ENCODE measurements at places on chromosomes 1 and 21.

DNA sequence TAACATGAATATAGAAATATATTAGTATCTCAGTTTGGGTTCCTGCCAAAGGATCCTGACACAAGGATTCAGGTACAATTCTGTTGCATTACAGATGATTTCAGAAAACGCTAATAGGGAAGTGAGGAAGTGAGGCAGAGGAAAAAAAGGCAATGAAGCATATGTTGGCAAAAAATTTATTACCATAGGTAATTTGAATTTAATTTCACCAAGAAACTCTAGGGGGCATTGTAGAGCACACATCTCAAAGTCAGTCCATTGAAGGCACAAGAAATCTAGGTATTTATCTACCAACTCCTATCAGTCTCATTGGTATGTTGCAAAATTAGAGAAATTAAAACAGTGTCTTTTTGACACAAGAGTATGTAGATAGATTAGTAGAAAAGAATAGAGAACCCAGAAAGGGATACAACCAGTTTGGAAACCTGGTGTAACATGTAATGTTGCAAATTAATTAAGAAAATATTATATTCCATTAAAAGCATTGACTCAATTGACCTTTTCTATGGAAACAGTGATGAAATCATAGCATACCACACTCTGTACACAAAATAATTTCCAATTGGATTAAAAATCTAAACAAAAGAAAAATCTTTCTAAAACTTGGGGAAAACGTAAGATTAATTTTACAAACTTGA lies 104.9 kb upstream of the SNX7 start:
- DNase-seq: peak; percentile 1

GRCh38 chr1:156276966-156277381 lies 5.7 kb downstream of the SMG5 start:
- DNase-seq: no peak

DNA sequence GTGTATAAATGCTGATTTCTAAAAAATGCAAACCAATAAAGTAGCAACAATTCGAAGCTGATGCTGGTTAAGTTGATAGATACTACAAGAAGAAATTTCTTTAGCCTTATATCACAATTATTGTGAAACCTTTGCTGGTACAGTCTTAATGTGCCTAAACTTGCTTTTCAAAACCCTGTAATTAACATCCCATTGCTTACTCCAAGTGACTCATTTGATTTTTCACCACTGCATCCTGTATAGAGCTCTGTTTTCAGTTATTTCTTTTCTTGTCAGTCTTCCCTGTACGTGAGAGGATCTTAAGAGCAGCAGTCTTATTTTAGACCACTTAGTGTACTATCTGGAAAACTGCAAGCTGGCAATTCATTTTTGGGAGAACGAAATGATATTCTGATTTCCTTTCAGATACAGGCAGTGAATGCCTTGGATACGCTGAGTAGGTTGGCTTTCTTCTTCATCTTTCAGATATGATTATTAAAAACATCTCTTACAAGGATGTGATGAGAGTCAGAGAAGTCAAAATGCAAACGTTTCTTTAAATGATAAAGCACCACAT lies 210.3 kb downstream of the KCTD3 start:
- no peak for DNase-seq

- DNase-seq: no peak
Measured at GRCh38 chr1:97901017-97901658, 19.7 kb downstream of the DPYD start.

DNA sequence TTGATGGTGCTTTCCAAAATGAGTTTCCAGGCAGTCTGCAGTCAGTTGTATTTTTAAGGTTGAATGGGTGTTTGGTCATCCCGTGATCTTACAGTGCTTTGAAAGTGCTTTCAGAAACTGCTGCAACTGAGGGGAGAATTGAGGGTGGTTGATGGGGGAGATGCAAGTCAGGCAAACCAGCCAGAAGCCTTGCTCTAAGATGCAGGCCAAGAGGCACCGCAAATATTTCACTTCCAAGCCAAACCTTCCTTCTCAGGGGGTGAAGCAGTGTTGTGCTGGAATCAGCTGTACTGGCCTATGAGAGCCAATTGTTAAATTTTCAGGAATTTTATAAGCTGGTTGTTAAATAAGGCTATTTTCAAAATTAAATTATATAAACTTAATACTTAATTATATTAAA lies 151.6 kb downstream of the KCNJ6 start:
- no peak for DNase-seq

DNA sequence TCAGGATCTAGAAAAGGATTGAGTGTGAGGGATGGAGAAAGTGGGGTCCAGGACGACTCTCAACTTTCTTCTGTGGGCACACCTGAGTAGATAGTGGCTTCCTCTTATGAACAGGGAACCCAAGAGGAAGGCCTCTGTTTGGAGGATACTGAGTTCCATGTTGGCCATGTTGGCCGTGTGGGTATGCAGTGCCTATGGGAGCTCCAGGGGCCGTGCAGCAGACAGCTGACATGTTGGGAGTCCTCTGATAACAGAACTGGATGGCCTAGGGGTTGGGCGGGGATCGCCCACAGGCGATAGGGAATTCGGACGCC lies 43.0 kb downstream of the TMEM53 start:
- no peak for DNase-seq

DNA sequence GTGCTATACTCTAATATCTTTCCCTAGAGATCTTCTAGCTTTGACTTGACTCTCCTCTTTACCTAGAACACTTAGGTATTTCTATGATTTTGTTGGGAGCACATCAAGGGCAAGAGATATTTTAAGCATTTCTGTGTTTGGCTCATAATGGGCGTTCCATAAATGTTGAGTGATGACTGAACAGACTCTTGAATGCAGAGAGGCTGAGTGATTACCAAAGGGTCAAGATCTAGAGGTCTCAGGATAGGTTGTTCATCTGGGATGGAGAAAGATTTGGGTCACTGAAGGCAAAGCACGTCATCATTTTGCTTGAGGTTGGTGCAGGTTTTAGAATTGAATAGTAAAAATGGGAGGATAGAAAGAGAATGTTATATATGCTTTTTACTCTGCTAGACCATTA lies 705.4 kb upstream of the B3GALT2 start:
- no peak for DNase-seq

DNA sequence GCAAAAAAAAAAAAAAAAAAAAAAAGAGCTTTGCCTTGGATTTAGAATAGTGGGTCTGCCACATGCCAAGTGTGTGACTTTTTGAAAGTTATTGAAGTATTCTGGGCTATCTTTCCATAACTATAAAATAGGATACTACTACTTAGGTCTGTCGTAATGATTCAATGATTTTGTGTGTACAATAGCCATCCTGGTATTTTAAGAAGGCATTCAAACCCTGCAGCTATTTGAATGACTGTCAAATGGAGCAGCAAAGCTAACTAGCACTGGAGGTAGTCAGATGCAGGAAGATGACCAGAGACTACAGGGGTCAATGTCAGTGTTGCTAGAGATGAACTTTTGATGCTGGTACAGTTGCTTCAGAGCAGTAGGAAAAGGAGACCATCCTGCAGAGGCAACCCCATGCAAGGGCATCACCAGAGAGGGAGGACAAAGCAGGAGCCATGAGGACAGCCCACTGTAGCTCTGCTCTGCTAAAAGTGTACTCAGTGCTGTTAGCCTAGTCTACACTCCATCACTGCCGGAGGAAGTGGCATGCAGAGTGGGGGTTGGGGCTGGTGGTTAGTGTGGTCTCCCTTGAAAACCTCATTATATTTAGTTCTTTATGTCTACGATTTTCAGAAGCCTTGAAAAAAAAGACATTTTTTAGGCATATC lies 29.0 kb downstream of the DUSP10 start:
- peak; percentile 46 for DNase-seq

- DNase-seq: no peak
Measured at GRCh38 chr21:37546299-37546908, 179.8 kb downstream of the DYRK1A start.

- DNase-seq: no peak
Measured at GRCh38 chr1:90083995-90084394, 89.1 kb downstream of the ZNF326 start.

DNA sequence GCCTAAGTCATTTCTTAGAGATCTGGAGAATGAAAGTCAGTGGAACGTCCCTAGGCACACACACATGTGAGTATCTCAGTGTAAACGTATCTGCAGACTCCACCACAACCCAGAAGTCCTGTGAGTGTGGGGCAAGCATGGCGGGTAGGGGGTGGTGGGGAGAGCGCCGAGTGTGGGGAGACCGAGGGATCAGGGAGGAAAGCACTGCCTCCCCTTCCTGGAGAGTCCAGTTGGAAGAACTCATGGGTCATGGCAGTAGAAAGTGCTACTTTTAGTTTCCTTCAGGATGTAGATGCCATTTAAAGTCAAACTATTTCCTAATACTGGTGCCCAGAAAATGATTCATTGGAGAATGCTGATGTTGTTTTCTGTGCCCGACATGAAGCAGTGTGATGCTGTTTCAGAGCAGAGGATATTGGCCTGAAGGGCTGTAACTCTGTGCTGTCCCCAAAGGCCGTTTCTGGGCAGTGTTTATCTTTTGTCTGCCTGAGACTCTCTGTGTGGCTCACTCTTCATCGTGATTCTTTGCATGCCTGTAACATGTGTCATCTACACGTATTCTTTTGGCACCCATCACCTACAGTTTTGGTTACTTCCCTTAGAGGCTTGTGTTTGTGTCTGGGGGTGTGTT lies 45.7 kb upstream of the TSPAN2 start:
- DNase-seq: no peak

DNA sequence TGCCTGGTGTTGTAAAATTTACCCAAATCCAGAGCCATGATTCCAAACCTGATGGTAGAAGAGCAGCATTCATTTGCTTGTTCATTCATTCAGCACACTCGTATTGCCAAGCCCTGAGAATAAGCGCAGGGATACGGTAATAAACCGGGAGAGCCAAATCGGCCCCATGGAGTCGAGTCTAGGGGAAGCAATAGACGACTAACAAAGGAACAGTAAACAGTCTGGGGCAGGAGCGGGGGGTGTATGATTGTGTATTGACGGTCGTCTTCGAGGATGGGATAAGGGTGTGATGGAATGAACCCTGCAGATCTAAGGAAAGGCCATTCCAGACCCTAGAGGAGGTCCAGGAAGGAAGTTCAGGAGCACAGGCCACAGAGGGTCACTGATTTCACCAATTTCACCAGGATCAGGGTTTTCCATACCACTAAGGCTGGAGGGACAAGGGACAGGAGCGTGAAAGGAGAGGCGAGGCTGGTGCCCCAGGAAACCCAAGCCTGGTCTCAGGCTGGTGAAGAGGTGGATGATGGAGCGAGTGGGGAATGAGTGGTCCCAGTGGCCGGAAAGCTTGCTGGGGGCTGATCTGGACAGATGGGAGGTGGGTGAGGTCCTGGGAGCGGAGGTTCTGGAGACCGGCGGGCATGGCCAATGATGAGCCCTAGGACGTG lies 61.1 kb upstream of the PDE9A start:
- DNase-seq: no peak

DNA sequence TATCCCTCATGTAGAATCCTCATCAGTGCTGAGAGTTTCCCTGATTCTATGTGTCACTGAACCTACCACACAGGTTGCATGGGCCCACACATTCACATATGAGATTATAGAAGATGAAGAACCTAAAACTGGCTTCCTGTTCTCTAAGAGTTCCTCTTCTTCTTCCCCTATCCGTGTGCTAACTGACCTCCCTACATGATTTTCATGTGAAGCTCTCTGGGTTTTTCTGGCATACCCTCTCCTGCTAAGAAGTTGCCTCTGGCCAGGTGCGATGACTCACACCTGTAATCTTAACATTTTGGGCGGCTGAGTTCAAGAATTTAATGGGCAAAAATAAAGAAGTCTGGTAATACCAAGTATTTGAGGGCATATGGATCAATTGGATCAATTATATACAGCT lies 5.5 kb upstream of the CD244 start:
- no peak for DNase-seq

- DNase-seq: no peak
Measured at GRCh38 chr1:3669421-3669821, 17.1 kb downstream of the TP73 start.

GRCh38 chr21:42942244-42942643 lies 16.8 kb upstream of the ERVH48-1 start:
- DNase-seq: no peak

DNA sequence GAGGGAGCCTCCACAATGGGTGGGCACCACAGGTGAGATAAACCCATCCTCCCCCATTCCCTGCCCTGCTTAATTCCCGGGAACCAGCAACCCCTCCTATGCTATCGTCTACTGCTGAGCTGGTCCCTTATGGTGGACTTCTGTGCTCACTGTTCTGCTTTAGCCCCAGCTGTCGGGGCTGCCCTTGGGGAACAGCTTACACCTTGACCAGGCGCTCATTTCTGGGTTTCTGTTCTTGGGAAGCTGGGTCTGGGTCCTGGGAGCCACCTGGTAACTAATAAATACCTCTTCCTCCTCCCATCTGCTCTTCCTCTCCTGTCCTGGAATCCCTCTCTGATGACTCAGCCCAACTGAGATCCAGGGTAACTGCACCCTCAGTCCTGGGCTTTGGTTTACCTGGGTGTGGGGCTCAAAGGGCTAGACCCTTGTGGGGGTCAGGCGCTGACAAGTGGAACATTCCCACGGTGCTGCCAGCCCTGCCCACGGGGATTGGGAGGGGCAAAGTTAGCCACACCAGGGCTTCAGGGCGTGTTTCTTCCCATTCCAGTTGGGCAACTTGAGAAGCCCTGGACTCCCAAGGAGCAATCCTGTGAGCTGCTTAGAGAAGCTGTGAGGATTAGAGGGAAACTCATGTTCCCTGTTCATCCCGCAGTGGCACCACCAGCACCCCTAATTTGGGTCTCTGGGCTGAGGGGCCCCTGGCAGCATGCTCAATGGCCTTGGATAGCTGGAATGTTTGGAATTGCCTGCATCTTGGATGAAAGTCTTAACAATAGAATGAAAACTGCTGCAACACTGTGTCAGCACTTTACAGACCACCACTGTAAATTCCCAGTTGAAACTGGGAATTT lies 1.6 kb downstream of the PCAT6 start:
- DNase-seq: no peak

GRCh38 chr1:223747838-223748335 lies 35.5 kb downstream of the CAPN2 start:
- no peak for DNase-seq

- DNase-seq: no peak
Measured at GRCh38 chr1:191052888-191053287, 575.2 kb upstream of the BRINP3 start.

DNA sequence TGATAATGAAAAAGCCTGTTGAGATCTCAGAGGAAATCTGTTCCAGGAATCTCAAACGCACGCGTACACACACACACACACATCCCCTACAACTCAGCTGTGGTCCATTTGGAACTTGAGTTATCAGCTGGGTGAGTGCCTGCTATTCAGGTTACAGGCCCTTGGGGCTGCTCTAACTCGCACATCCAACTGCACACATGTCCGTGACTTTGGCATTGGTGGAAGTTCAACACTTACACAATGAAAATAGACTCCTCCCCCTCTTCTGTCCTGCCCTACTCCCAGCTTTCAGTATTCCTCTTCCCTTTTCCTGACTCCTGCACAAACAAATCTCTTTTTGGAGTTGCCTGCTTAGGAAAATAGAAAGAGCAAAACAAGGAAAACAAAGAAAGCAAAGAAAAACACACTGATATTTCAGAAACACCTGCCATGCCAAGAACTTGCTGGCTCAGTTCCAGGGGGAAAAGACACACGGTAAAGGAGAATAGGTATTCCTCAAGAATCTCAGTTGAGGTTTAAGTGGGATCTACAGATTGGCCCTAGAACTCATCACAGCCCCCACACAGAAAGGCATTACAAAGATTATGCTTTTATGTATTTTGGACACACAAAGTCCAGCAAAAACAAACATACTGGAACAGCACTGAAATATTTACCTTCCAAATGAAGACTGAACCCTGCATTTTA lies 140.9 kb downstream of the TGFBR3 start:
- DNase-seq: no peak
